ENCODE measurements at places on chromosomes 7 and 10.
A peak's percentile ranks its signal among the peaks of the same experiment; 100 is the strongest.

- no peak for DNase-seq
Measured at GRCh38 chr7:80830584-80831285, 88.1 kb downstream of the SEMA3C start.

- no peak for DNase-seq
Measured at GRCh38 chr7:116953906-116954838, 871 bp downstream of the ST7 start.

- no peak for DNase-seq
Measured at GRCh38 chr7:105872491-105872890, 3.9 kb downstream of the ATXN7L1 start.

DNA sequence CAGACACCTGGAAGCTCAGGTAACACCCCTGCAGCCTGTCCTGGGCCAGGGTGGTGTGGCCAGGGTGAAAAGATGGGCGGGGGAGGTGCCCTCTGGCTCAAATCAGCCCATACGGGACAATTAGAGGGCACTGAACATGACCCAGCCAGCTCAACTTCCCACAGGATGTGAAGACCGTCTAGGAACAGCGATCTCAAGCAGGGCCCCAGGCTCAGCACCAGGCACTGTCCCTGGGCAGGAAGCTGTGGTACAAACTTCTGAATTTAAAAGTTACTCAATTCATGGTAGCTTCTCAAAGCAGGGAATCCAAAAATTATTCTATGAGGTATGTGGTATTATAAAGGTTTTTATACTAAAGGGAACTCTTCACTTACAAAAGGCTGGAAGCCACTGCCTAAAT lies 5.1 kb upstream of the GRB10 start:
- DNase-seq: no peak

- peak; percentile 37 for DNase-seq
Measured at GRCh38 chr7:50664461-50664922, 99.3 kb upstream of the DDC start.

DNA sequence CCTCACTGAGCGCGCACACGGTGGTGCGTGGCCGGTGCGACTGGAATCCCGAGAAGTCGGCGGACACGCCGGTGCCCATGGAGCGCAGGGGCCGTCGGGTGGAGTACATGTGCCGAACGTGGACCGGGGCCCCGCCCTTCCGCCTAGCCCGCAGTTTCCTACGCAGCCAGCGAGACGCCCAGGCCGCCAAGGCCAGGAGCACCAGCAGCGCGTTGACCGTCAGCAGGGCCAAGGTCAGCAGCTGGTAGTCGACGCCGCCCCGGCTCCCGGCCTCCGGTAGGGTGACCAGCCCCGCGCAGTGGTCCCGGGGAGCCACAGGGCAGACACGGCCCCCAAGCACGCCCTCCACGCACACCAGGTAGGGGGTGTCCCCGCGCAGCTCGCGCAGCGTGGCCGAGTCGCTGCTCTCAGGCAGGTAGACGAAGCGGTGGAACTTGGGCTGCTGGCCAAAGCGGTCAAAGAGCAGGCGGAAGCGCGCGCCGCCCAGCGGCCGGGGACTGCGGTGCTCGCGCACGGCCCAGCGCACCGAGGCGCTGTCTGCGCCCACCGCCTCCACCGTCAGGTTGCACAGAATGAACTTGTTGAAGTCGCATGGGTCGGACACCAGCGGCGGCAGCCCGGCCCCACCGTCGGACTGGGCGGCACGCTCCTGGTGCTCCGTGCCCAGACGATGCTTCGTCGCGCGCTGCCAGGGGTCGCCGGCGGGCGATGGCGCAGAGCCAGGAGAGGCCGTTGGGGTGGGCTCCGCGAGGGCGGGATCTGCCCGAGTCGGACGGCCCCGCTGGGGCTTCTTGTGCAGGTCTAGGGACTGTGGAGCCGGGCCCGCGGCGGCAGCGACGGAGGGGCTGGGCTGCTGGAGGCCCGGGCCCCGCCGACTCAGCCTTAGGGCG lies 2.2 kb downstream of the TRIL start:
- DNase-seq: no peak

- no peak for DNase-seq
Measured at GRCh38 chr7:140992422-140992821, 22.3 kb downstream of the MRPS33 start.

DNA sequence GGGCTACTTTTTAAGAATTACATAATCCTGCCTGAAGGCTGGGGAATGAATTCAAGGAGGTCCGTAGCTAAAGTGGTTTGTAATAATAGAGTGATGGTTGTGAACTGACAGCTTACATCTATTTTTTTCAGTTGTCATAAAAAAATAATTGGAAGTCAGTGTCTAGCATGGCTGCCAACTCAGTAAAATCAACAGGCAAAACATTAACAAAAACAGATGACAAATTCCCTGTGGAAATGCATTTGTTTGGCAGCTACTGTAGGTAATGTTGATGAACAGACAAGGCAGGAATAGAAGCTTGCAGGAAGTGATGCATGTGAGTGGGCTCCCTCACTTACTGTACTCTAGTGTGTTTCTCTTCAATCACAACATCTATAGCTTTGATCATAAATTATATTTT lies 766.0 kb upstream of the POT1 start:
- no peak for DNase-seq

DNA sequence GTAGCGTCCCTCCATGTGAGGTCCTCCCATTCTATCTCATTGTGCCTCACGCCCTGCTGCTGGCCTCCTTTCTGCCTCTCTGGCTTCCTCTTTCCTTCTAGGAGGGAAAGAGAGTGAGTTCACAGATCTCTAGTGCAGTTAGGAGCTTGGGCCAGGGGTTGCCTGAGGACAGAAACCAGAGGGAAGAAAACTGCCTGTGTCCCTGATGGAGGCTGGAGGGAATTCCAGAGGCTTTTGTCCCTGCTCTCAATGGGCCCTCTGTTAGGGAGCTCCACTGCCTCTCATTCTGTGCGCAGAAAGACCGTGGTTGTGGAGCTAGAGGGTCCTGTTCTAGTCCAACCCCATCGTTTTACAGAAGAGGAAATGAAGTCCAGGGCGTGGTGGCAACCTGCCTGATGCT lies 4.6 kb downstream of the MARVELD1 start:
- no peak for DNase-seq

DNA sequence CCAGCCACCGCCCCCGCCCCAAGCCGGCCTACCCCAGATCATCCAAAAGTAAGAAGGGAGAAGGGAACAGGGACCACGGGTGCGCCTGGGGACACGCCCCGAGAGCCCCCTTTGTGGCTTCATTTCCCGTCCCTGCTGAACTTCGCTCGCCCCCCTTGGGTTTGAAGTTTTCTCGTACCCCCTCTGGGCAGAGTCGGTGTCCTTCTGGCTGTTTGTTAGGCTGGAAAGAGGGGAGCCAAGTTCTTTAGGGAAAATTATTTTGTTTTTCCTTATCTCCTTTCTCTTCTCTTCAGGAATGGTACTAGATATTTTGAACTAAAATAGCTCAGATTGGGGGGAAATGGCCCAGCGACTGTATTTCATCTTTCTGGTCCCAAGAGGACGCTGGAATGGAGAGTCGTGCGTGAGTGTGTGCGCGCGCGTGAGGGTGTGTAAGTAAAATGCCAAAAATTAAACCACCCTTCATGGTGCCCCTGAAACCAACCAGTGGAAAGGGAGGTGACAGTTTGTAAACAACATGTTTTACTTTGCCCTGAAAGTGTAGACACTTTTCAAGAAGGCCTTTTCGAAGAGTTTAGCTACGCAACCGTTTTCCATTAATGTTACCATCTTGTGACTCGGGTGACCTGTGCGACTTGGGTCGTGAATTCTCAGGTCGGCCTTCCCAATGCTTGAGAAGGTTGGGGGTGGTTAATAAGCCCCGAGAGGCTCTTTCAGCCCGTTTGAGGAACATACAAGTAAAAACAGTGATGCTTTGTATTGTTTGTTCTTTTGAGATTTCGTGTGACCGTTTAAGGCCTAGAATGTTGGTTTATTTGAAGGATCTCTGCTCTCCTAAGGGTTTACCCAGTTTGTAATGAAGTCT lies 694 bp downstream of the RBM20 start:
- DNase-seq: no peak

DNA sequence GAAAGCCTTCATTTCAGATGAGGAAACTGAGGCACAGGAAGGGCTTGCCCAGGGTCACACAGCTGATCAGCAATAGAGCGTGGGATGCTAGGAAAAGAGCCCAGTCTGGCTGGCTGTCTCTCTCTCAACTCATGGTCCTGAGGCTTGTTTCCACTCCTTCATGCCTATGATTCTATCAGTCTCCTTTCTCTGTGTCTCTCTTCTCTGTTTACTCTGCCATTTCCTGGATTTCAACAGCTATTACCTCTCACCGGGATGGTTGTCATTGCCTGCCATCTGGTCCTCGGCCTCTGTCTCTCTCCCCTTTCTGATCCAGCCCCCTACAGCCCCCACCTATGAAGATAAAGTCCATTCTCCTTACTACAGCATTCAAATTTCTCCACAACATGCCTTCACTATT lies 93.3 kb upstream of the AGBL3 start:
- DNase-seq: no peak

DNA sequence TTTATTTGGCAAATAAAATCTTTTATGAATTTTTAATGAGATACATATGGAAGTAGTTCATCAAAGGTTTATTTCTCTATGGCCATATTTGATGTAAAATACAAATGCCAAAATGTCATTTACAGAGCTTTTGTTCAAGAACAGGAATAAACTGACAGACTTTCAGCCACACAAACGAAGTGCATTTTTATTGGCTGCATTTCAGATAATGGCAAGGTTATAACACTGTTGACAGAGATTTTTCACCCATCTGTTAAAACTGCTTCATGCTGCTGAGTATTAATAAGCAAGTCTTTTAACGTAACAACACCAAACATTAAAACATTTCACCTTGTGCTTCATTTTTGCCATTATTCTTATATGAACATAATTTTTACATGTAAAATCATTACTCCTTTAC lies 254.4 kb downstream of the ANKRD7 start:
- DNase-seq: no peak

- DNase-seq: no peak
Measured at GRCh38 chr10:1411451-1411850, 325.9 kb downstream of the ADARB2 start.

GRCh38 chr10:71073451-71074175 lies 138.8 kb upstream of the UNC5B start:
- no peak for DNase-seq

GRCh38 chr7:133077394-133077793 lies 4.5 kb downstream of the CHCHD3 start:
- DNase-seq: no peak

DNA sequence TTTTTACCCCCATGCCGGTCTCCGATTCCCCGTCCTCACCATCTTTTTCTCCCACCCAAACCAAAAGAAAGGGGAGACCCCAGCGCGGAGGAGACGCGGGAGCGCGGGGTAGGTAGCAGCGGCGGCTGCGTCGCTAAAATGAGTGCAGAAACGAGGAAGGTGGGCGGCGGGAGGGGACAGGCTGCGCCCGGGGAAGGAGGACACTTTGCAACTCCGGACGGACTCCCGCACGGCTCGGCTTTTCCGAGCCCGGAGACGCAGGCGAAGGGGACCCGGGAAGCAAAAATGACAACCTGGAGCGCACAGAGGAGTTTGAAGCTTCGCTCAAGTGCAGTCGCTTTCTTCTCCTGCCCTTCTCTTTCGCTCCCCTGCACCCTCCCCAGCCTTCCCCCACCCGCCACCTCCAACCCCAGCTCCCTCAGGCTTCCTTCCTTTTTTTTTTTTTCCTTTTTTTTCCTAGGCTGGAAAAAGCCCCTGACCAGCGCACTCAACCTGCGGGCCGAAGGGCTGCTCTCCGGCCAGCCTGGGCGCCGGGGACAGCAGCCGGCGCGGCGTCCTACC lies 453 bp downstream of the SFMBT2 start:
- DNase-seq: no peak

DNA sequence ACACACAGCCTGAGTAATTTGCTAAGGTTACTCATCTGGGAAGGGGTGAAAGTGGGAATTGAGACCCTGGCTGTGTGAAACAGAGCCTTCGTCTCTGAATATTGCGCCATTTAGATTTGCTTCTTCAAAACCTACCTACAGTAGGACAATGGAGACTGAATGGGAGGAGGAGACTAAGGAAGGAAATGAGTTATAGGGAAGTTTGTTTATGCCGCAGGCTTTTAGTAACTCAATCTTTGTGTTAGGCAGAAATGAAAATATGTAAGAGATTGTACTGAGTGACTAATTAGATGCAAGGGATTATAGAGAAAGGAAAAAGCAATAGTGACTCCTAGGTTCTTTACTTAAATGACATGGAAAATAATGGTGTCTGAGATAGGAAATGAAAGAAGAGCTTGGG lies 80.2 kb downstream of the KCND2 start:
- no peak for DNase-seq

DNA sequence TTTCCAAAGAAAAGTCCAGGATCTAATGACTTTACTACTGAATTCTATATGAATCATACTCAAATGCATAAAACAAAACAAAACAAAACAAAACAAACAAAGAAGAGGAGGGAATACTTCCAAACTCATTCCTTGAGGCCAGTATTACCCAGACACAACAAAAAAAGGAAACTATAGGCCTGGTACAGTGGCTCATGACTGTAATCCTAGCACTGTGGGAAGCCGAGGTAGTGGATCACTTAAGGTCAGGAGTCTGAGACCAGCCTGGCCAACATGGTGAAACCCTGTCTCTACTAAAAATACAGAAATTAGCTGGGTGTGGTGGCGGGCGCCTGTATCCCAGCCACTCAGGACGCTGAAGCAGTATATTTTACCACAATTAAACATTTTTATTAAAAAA lies 114.6 kb downstream of the NRBF2 start:
- no peak for DNase-seq

GRCh38 chr7:755413-755805 lies 28.3 kb upstream of the PRKAR1B start:
- no peak for DNase-seq

- DNase-seq: no peak
Measured at GRCh38 chr7:134692344-134692705, 45.7 kb downstream of the BPGM start.

- no peak for DNase-seq
Measured at GRCh38 chr10:128046953-128047290, 79.3 kb downstream of the MKI67 start.

DNA sequence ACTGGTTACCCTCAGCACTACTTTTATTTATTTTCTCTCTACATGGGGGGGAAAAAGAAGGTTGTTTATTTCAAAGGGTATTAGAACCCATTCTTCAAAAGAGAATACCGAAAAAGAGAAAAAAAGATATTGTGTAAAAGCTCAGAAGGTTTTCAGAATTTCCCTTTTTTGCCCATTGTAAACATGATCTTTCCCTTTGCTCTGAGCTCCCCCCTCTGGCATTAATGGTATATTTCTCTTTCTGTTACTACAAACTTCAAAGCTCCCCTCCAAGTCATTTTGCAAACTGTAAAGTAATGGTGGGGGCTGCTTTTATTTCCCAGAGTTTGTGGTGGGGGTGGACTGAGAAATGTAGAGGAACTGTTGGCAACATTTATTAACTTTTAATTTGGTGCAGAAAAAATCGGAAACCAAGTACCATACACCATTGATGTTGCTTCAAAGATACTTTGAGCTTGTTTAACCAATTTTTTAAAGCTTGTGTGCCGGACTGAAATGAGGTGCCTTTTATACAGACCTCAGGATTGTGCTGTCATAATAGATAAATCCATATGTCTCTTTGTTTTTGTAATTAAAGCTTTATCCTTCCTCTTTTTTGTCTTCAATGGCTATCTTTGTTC lies 181.5 kb downstream of the EXOC4 start:
- DNase-seq: no peak

GRCh38 chr10:78640796-78641636 lies 427.8 kb upstream of the ZMIZ1 start:
- no peak for DNase-seq

Measured in HS-5 (cell line).